ENCODE measurements at places on chromosomes 11 and 22.

DNA sequence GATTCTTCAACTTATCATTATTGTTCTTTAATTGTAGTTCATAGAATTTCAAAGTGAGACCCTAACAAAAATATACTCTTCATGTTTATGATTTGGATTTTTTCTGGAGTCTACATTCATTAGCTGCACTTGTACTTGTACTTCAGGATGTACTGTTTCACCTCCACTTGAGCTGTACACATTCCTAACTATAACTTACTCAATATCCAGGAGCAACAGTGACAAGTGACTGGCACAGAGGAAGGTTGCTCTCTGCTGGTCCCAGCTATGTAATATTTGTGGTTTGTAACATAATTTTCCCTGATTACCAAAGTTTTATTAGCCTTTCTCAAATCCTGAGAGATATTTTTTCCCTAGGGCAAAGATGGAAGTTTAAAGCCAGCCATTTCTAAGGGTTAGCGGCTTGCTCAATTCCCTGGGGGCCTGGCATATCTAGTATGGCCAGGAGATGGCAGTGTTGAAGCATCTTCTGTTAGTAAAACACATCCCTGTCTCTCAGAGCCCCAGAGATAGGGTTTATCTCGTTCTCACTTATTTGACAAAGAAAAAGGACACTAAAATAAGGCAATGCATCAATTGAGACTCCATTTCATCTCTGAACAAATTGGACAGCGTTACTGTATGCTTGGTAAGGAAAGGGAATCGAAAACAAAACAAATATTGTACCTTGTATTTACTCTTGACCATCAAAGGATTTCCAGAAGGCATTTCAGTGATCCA, 14.2 kb downstream of the OR52A5 start:
- DNase-seq = peak; percentile 67

DNA sequence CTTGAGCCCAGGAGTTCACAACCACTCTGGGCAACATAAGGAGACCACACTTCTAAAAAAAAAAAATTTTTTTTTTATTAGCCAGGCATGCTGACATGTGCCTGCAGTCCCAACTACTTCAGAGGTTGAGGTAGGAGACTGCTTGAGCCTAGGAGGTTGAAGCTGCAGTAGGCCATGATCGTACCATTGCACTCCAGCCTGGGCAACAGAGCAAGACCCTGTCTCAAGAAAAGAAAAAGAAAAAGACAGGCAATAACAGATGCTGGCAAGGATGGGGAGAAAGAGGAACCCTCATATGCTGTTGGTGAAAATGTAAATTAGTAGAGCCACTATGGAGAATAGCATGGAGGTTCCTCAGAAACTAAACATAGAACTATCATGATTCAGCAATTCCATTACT, 64.8 kb downstream of the PAK1 start:
- no peak for DNase-seq

DNA sequence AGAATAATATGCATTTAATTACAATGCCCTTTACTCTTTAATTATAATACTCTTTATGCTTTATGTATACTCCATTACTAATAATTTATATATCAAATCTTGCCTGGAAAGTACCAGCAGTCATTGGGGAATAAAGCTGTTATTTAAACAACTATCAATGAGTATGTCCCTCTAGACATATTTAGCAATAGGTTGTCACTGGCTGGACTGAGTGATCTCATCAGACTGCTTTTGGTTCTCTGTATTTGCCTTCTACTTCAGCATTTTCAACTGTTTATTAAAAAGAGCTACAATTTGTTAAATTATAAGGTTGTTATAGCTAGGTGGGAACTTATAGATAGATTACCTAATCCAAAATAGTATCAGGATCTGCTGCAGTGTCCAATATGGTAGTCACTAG, 267.2 kb downstream of the DCDC1 start:
- no peak for DNase-seq

DNA sequence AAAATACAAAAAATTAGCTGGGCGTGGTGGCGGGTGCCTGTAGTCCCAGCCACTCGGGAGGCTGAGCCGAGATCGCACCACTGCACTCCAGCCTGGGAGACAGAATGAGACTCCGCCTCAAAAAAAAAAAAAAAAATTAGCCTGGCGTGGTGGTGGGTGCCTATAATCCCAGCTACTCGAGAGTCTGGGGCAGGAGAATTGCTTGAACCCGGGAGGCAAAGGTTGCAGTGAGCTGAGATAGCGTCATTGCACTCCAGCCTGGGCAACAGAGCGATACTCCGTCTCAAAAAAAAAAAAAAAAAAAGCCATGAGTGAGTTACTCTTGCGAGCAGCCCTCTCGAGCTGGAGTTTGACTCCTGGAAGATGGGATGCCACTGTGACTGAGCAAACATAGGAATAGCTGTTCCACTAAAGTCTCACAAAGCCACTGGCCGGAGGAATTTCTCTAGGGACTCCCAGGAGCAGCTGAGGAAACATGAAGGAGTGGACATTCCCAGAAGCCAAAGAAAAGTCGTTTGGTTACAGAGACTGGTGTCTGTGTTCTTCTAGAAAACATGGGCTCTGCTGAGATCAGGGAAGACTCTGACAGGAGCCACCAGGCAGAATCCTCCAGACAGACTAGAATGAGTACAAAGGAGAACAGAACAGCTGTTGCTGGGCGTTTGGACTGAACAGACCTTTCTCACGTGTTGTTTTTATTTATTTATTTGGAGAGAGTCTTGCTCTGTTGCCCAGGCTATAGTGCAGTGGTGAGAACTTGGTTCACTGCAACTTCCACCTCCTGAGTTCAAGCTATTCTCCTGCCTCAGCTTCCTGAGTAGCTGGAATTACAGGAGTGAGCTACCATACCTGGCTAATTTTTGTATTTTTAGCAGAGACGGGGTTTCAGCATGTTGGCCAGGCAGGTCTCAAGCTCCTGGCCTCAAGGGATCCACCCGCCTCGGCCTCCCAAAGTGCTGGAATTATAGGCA, 32.4 kb upstream of the MYH9 start:
- no peak for DNase-seq

DNA sequence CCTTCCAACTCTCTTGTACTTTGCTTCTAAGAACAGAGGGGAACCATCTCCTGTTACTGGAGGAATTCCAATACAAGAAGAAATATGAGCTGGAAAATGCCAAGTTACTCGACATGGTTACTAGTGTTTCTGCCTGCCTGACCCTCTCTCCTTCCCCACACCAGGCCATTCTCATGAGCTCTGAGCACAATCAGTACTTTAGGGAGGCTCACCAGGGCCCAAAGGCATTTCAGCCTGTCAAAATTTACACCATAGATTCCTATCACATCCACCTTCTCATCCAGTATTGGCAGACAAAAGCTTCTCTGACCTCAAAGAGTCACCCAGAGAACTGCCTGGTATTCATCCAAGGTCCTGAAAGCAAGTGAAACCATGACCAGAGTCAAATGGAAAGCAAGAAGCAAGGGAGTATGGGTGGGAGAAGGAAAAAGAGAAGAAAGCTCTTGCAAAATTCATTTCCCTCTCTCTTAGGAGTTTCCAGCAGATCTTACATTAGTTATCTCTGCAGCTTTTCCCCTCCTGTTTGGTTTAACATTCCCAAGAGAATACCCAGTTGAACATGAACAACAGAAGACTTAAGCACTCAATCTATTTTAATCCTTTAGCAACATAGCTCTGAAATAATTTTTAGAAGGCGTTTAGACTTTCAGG, 58.7 kb upstream of the NCAM1 start:
- DNase-seq = no peak

DNA sequence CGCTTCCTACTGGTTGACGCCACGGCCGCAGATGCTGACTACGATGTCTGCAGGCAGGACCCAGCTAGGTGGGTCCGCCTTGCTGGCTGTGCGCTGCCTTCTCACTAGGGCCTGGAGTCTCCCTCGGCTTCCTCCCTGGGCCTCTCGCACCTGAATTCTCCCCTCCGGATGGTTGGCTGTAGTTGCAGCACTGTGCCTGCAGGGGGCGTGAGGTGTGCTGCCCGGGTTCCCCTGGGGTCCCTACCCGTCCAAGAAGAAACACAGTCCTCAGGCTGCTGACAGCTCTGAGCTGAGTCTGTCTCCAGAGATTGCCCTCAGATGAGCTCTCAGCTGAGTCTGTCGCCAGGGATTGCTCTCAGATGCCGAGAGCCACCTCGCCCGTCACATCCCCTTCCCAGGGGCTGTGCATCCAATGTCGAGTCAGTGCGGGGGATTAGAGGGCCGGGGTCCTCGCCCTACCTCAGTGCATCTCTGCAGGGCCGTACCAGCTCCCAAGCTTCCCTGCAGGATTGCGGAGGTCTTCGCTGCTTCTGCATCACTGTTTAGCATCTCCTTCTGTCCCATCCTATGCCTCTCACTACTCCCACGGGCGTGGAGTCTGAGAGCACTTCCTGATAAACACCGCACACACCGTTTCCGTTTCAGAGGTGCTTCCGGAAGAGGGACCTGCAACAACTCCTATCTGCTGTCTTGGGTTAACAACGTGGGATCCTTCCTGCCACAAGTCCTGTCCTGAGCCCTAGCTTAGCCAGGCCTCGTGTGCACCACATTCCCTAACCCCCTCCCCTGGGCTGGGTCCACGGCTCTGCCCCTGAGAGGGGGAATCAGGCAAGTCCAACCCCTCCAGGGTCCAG, 196.9 kb downstream of the CSNK2A3 start:
- peak; percentile 10 for DNase-seq

DNA sequence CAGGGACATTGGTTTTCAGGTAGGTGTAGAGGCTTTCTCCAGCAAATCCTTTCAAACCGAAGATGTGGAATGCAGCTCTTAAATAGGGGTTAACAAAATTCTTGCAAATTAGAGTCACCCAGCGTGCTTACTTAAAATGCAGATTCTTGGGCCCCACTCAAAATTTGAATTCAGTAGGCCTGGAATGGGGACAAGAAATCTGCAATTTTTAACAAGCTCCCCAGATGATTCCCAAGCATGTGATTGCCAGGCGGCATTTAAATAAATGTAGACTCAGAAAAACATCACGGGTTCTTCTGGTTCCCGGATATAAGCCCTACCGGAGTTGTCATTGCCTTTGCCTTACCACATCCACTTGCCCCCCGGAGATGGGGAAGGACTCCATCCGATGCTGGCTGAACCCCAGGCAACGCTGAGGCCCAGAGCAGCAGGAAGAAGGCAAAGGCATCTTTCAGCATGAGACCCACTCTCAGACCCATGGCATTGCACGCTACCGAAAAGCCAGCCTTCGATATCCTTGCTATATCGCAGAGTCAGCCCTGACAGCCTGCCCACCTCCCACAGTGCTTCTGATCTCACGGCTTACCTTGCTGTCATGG, 134.2 kb downstream of the DSCAML1 start:
- DNase-seq = no peak

DNA sequence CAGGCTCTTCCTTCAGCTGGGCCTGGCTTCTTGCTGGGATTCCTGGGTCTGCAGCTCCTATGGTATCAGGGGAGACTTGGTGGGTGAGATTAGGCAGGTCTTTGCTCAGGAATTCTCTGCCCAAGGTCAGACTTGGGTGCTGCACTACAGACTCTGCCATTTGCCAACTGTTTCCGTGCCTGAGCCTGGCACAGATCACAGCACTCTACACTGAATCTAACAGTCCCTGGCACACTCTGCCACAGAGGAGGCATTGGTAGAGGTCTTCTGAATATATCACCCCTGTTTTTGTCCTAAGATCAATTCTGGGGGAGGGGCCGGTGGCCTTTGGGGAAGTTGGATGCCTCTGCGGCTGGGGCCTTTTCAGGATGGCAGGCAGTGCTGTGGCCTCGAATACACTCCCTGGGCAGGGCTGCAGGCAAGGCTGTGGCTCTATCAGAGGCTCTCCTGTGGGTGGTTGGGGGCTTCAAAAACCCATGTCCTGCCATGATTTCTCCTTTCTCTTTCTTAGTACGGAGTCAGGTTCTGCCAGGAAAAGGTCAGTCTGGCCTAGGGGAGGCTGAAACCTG, 115.0 kb upstream of the NARS2 start:
- DNase-seq = no peak

GRCh38 chr11:2527621-2528291, 82.9 kb downstream of the KCNQ1 start:
- no peak for DNase-seq

DNA sequence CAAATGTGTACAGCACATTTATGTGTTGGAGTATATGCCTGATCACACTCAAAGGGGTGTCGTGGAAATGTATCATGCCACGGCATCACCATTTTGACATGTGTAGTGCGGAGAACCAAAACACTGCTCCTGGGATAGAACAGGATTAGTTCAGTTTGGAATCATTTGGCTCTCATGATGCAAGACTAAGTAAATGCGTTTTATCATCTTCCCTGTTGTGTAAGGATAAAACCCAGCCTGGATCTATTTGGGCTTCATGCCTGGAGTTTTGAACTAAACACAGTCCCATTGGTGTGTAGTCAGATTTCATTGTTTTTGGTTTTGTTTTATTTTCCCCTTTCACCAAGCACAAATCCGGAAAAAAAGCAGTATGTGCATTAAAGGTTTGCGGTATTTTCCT, 574.3 kb downstream of the NTM start:
- no peak for DNase-seq

- DNase-seq = no peak
Measured at GRCh38 chr22:20175597-20175900, 24.7 kb upstream of the CCDC188 start.

GRCh38 chr11:5280582-5281102, 10.9 kb upstream of the HBE1 start:
- no peak for DNase-seq

DNA sequence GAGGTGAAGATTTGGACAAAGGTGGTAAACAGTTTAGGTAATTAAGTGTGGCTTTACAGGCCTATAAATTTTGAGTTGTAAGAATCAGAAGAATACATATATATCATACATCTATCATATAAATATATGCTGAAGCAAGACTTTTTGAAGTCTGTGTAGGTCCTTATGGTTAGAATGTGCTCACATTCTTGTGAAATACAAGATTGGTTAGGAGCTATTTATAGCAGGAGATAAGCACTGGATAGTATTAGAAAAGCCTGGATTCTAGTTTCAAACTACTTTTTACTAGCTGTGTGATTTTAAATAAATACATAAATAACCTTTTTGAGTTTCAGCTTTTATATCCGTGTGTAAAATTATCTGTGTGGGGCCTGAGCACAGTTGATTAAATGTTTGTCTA, 42.3 kb downstream of the ANKRD42 start:
- DNase-seq = no peak

GRCh38 chr11:107777110-107777509, 65.3 kb upstream of the SLN start:
- no peak for DNase-seq

DNA sequence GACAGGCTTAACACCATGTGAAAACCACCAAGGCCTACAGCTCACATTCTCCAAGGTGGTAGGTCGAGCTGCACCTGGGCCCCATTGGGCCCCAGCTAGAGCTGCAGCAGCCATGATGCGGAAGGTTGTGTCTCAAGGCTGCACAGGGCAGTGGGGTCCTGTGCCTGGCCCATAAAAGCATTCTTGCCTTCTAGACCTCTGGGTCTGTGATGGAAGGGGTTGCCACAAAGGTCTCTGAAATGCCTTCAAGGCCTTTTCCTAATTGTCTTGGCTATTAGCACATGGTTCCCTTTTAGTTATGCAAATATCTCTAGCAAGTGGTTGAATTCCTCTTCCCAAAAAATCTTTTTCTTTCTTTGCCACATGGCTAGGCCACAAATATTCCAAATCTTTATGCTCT, 52.5 kb upstream of the C11orf58 start:
- no peak for DNase-seq

GRCh38 chr11:12680940-12681258, 6.7 kb downstream of the TEAD1 start:
- DNase-seq = no peak

GRCh38 chr11:24524156-24524555, 27.3 kb downstream of the LUZP2 start:
- DNase-seq = no peak

All from Kasumi-1 (cell line).